ENCODE measurements at places on chromosomes 1 and 21.

GRCh38 chr1:94702442-94702815 is 117.7 kb upstream of the SLC44A3 start:
- DNase-seq: no peak

DNA sequence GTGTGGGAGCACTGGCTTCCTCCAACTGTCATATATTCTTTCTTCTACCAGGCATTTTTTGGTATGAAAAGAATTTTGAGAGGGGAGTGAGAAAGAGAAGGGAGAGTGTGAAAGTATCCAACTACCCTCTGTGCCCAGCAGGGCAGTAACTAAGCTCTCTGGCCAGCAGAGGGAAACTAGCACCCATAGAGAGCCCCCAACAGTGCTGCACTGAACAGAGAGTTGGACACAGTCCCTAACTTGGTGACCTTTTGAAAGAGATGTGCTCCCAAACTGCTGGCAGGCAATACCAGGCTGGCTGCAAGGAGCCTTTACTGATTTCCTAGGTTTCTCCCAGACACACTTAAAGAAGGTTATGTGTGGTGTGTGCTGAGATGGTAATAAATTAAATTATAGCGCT is 118.8 kb upstream of the PBX1 start:
- no peak for DNase-seq

- no peak for DNase-seq
Observed at GRCh38 chr1:156805766-156806511, 10.7 kb downstream of the SH2D2A start.

DNA sequence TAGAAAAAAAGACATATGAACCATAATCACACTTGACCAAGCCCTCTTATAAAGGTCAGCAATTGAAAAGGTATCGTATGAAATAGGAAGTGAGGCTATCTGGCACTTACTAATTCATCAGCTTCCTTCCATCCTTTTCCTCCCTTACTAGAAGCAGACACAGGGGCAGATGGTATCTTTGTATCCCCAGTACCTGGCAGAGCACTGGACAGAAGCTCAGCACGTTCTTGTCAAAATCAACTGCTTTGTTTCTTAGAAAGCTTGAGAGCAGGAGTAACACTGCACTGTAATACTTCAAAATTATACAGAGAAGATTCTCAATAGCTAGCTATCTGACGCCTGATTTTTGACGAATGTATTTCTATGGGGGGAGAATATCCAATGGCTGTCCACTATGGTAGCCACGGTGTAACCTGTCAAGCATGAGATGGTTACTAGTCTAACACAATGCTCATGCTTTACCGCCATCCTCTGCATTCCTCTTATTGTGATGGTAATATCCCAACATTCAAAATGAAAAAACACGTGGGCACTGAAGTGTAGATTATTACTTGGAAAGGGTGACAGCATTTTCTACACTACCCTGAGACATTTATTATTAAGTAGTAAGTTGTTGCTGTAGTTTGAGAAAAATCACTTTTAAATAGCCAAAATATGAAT is 175.6 kb downstream of the SIPA1L2 start:
- DNase-seq: no peak

DNA sequence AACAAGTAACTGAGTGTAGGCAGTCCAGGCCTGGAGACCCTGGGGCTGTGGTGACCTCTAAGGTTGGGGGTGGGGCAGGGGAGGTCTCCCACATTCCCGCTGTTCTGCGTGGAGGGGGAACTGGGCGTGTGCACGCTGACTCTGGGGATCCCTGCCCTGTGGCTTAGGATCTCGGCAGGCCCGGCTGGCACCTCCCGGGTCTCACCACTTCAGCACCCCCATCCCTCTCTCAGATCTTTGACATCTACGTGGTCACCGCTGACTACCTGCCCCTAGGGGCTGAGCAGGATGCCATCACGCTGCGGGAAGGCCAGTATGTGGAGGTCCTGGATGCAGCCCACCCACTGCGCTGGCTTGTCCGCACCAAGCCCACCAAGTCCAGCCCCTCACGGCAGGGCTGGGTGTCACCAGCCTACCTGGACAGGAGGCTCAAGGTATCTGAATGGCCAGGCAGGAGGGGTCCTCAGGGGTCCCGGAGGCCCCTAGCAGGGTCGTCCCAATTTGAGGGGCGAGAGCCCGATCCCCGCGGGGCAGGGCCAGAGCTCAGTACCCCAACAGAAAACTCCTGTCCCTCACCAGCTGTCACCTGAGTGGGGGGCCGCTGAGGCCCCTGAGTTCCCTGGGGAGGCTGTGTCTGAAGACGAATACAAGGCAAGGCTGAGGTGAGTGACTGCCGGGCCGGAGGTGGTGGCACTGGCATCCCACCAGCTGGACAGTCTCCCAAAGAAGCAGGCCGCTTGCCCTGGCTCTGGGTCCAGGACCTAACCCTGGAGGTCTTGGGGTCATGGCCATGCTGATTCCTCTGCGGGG is 68.7 kb downstream of the TRIM11 start:
- DNase-seq: no peak

- no peak for DNase-seq
Observed at GRCh38 chr1:205422993-205423642, 1.3 kb upstream of the LEMD1 start.

DNA sequence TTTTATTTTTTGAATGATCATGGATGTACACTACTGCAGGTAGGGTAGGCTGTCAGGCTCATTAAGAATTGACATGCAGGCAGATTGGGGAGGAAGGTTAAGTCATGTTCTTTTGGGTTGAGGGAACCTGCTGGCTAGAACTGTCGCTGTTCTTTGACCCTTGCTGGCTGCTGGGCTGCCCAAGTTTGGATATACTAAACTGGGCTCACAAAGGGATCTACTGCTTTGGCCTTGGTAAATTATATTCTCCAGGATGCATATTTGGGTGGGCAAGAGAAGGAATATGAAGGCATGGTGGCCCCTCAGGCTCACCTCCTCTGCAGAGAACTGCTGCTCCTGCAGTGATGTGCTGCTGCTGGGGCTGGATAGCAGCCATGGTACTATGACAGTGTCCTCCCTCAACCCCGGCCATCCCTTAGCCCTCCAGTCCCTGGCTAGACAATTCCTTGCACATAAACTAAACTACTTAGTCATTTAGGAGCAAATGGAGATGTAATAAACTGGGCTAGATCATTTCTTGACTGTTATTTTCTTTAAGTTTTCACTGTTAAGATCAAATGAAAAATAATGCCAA is 6.1 kb downstream of the ATP1A1 start:
- no peak for DNase-seq

- no peak for DNase-seq
Observed at GRCh38 chr1:167148421-167148820, 54.5 kb downstream of the STYXL2 start.

DNA sequence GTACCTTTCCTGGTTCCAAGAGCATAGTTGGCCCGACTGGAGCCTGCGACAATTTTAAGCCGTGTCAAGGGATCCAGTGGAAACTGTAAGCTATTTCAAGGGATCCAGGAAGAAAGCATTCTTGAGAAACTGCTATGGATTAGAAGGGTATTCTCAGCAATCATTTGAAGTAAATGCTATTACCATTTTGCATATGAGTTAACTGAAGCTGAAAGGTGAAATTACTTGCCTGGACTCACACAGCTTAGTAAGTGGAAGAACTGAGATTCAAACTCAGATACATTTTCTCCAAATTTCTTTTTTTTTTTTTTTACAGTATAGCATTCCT is 589 bp downstream of the ZNF684 start:
- no peak for DNase-seq

DNA sequence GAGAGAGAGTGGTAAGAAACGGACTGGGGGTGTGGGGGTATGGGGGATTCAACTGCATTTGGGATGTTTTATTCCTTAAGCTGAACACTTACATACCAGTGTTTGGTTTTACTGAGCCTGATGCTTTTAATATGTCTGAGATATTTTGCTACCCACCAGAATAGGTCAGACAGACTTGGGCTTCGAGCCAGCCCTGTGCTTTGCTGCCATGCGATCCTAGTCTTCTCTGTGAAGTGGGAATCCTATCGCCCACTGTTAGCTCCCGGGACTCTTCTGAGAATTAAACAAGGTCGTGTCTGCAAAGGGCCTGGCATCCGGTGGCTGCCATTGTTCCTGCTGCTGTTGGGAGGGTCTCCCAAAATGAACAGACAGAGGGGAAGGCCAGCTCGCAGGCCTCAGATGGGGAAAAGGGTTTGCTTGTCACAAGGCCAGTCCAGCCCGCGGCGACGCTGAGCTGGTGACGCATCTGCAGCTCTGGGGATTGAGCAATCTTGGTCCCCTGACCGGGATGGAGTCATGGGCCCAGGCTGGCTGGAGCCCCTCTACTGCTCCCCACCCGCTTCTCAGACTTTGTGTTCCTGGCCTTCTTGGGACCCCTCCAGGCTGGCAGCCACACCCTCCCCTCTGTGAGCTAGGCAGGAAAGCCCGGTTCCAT is 26.9 kb upstream of the ECE1 start:
- DNase-seq: no peak

- DNase-seq: no peak
Observed at GRCh38 chr1:28365864-28366263, 3.7 kb upstream of the PHACTR4 start.

DNA sequence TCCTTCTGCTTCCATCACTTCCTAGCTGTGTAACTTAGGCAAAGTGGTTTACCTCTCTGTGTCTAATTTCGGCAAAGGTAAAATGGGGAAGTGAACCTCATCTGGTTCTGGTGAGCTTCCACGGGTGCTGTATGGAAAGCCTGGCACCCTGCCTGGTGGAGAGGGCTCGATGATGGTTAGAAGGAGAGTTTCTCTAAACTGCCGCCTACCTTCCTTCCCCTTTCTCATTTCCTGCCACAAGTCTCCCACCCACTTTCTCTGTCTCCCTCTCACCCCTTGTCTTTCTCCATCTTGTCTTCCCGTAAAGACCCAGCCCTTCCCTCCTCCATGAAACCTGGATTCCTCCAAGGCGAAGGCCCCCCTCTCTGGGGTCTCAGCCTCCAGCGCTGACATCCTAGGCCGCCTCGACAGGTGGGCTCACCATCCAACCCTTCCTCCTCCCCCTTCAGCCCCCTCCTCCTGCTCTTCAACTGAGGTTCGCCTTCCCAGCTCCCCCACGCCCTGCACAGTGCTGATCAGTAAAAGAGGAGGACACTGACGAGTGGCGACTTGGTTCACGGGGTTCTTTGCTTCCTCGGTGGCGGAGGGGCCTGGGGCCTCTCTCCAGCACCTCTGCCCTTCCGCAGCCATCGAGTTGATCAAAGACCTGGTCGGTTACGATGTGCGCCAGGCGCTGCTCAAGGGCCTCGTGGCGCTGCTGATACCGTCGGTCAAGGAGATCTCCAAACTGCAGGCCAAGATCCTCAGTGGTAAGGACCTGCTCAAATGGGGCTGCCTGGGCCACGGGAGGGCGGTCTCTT is 7.3 kb downstream of the RNU5D-1 start:
- DNase-seq: no peak

DNA sequence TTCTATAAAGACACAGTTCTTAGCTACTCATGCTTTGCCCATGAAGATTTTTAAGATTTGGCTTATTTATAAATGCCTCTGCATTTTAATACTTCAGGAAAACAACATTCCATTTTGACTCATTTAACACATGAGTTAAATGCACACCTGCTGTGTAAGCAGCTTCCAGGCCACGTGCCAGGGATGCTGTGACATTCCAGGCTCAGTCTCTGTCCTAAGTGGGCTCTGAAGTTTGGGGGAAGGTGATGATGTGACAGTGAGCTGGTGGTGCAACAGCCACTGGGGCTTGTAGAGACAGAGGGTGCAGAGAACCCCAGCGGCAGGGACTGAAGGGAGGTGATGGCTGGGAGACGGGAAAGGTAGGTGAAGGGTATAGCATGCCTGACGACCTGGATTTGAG is 40.7 kb downstream of the HHAT start:
- DNase-seq: no peak

All from stimulated activated CD8-positive, alpha-beta memory T cell treated with anti-CD3 and anti-CD28 coated beads, Interleukin-4, amount 100 ng/mL, for 4 hours (primary cell).